Psoas muscle (tissue), 8 donors: ENCODE measurements at places on chromosomes 3 and 15. TPM values are rescaled to one million over a fixed set of nuclear protein-coding genes. Genes with fewer than 3 reads are reported as not detected.
A peak's percentile ranks its signal among the peaks of the same experiment; 100 is the strongest.

PODXL2 gene
- 2.6 TPM for total RNA-seq

DZIP1L gene
- total RNA-seq = 3.0 TPM

SLC15A2 gene
- total RNA-seq = 0.52 TPM

CPEB1 gene
- total RNA-seq = 0.59 TPM

PIGBOS1 gene
- 7.0 TPM for total RNA-seq

NCKIPSD gene
- 8.6 TPM for total RNA-seq

CEMIP gene
- total RNA-seq = 0.17 TPM

PLA2G4D gene
- total RNA-seq = not detected

OIP5 gene
- 3.5 TPM for total RNA-seq

TLR9 gene
- total RNA-seq = 0.34 TPM

APOD gene
- total RNA-seq = 436 TPM

GOLGA6L10 gene
- total RNA-seq = 0.66 TPM

DNA sequence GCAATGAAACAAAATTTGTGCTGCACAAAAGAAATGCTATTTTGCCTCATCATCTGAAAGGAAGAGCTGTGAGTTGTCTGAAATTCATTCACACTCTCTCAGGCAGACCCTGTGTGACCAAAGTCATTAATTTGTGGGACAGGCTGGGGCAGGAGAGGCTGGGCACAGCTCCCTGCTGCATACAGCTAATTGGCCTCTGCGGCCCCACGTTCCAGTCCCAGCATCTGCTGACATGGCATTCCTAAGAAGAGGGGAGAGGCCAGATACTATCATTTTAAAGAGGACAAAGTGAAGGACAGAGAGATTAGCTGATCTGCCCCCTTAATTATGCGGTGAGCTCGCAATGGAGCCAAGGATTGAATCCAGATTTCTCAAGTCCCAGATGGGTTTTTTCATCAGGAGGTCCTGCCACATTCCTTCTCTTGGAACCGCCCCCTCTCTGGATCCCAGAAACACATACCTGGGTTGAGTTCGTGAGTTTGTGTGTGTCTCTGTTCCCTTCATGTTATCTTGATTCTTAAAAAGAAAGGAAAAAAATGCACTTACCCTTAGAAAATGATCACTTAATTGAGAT, 25.1 kb downstream of the POLR2M start:
- H3K36me3 ChIP-seq = no peaks in the 10 kb centered on the region
- DNase-seq = no peak
- H3K27ac ChIP-seq = no peak overlapping the region
- no peak overlapping the region for H3K4me3 ChIP-seq
- H3K27me3 ChIP-seq = no peaks in the 10 kb centered on the region
- no peaks in the 10 kb centered on the region for H3K4me1 ChIP-seq

- no peaks in the 10 kb centered on the region for H3K27me3 ChIP-seq
- H3K36me3 ChIP-seq = no peaks in the 10 kb centered on the region
- H3K4me1 ChIP-seq = peaks cover 15% of the 10 kb centered on the region
- H3K4me3 ChIP-seq = peak overlapping the region; percentile 82
- peak overlapping the region; percentile 86 for H3K27ac ChIP-seq
Observed at GRCh38 chr3:159763602-159764489, 224.8 kb upstream of the IL12A start.

- H3K36me3 ChIP-seq = no peaks in the 10 kb centered on the region
- no peaks in the 10 kb centered on the region for H3K4me1 ChIP-seq
- no peak overlapping the region for H3K4me3 ChIP-seq
- no peak overlapping the region for H3K27ac ChIP-seq
- DNase-seq = no peak
Observed at GRCh38 chr3:105527535-105527934, 160.8 kb downstream of the ALCAM start.

- no peak overlapping the region for H3K4me3 ChIP-seq
- DNase-seq = no peak
- H3K4me1 ChIP-seq = no peaks in the 10 kb centered on the region
- H3K27ac ChIP-seq = no peak overlapping the region
- H3K36me3 ChIP-seq = no peaks in the 10 kb centered on the region
Observed at GRCh38 chr3:14274612-14274936, 96.0 kb downstream of the LSM3 start.

DNA sequence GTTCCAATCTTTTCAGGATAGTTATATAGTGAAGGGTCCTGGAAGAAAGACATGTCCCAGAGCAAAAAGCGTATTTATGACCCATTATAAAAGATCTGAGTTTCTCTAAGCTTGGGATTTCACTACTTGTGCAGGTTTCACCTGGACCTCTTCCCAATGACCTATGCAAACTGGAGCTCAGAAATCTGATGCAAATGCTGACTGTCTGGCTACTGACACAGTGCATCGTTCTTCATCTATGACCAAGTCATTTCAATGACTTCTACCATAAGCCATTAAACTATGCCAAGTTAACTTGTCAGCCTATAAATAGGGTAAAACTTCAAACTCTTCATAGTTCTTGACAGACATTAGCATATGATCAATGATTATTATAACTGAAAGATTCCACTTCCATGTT, 11.1 kb downstream of the STAG1 start:
- no peak overlapping the region for H3K4me3 ChIP-seq
- no peak overlapping the region for H3K27ac ChIP-seq
- DNase-seq = no peak
- H3K4me1 ChIP-seq = peaks cover 25% of the 10 kb centered on the region

GRCh38 chr3:168876346-168877035, 780.8 kb upstream of the GOLIM4 start:
- no peak overlapping the region for H3K4me3 ChIP-seq
- peak overlapping the region; percentile 53 for H3K27ac ChIP-seq
- no peaks in the 10 kb centered on the region for H3K36me3 ChIP-seq
- H3K27me3 ChIP-seq = no peaks in the 10 kb centered on the region
- DNase-seq = no peak

DNA sequence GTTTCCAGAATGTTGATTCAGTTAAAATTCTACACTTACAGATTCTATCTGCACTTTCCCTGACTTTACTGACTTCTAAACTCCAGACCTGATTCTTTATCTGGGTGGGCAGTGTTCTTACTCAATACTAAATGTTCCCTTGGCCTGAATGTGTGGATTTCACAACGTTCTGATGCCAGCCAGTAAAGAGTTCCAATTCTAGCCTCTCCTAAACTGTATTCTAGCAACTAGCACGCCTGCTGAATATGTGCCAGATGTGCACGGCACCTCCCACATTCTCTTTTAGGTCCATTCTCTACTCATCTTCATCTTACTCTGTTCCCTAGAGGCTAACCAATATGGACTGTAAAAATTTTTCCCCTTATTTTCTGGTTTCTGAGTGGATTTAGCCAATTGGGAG, 479.5 kb upstream of the AGTR1 start:
- no peak overlapping the region for H3K4me3 ChIP-seq
- no peak overlapping the region for H3K27ac ChIP-seq
- H3K36me3 ChIP-seq = no peaks in the 10 kb centered on the region
- no peaks in the 10 kb centered on the region for H3K27me3 ChIP-seq
- H3K4me1 ChIP-seq = no peaks in the 10 kb centered on the region
- no peak for DNase-seq

DNA sequence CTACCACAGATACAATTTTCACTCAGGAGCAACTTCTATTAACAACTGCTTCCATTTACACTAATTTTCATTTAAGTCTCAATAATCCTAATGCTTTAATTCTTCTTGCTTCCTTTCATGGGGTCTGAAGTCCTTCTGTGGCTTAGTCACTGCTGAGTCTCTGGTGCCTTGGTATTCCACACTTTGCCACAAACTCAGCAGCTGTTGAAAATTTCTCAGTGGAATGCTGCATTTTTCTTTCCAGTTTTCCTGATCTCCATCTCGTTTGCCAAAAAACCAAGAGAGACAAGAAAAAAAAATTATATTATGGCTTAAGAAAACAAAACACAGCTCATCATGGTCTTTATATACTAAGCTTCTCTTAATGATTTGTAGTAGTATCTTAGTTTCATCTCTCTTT, 269.2 kb upstream of the AZI2 start:
- no peak overlapping the region for H3K4me3 ChIP-seq
- H3K27me3 ChIP-seq = no peaks in the 10 kb centered on the region
- DNase-seq = no peak
- H3K36me3 ChIP-seq = no peaks in the 10 kb centered on the region
- no peak overlapping the region for H3K27ac ChIP-seq
- H3K4me1 ChIP-seq = no peaks in the 10 kb centered on the region

GRCh38 chr15:74406992-74407705, 26.6 kb downstream of the SEMA7A start:
- no peaks in the 10 kb centered on the region for H3K27me3 ChIP-seq
- H3K4me1 ChIP-seq = no peaks in the 10 kb centered on the region
- no peak overlapping the region for H3K27ac ChIP-seq
- no peak overlapping the region for H3K4me3 ChIP-seq

DNA sequence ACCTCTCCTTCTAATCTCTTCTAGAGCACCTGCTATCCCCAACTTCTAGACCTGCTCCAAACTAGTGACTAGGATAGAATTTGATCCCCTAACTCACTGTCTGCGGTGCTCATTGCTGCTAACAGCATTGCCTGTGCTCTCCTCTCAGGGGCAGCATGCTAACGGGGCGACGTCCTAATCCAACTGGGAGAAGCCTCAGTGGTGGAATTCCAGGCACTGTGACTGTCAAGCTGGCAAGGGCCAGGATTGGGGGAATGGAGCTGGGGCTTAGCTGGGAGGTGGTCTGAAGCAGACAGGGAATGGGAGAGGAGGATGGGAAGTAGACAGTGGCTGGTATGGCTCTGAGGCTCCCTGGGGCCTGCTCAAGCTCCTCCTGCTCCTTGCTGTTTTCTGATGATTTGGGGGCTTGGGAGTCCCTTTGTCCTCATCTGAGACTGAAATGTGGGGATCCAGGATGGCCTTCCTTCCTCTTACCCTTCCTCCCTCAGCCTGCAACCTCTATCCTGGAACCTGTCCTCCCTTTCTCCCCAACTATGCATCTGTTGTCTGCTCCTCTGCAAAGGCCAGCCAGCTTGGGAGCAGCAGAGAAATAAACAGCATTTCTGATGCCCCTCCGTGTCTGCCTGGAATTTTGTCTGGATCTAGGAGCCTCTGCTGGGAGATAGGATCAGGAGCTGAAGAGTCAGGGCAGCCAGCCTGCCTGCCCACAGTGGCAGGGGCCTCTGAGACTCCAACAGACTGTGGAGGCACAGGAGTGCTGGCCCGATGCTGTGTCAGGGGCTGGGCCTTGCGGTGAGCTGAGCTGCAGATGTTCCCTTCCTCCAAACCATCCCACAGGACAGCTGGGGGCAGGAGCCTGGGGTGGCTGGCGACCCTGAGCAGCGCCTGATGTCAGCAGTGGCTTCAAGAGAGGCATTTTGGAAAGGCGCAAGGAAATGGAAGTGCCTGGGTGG, 3.0 kb downstream of the ISLR start:
- no peaks in the 10 kb centered on the region for H3K36me3 ChIP-seq
- H3K27ac ChIP-seq = no peak overlapping the region
- H3K4me3 ChIP-seq = no peak overlapping the region
- DNase-seq = no peak
- peaks cover 22% of the 10 kb centered on the region for H3K27me3 ChIP-seq
- peaks cover 3% of the 10 kb centered on the region for H3K4me1 ChIP-seq

DNA sequence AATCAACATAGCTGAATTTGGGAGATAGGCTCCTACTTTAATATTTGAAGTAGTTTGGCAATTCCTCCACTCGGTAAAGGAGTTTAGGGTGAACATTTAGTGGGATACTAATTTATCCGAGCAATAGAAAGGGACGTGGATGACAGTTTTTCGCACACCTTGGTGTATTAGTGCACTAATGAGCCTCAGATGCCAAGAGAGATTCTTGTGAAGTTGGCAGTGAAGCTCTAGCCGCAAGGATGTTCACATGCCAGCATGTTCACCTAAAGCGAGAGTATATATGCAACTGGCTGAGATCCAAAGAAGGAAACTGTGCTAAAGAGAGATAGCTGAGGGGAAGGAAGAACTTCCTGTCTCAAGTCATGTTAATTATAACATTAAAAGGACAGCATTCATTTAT, 58.5 kb downstream of the TGFBR2 start:
- H3K27me3 ChIP-seq = no peaks in the 10 kb centered on the region
- peaks cover 22% of the 10 kb centered on the region for H3K4me1 ChIP-seq
- no peak overlapping the region for H3K27ac ChIP-seq
- no peaks in the 10 kb centered on the region for H3K36me3 ChIP-seq
- H3K4me3 ChIP-seq = no peak overlapping the region

GRCh38 chr15:96070636-96071035, 259.9 kb upstream of the NR2F2 start:
- no peak overlapping the region for H3K27ac ChIP-seq
- no peak overlapping the region for H3K4me3 ChIP-seq
- no peak for DNase-seq
- H3K27me3 ChIP-seq = no peaks in the 10 kb centered on the region

GRCh38 chr15:56749982-56750381, 16.7 kb upstream of the ZNF280D start:
- H3K27ac ChIP-seq = no peak overlapping the region
- no peak for DNase-seq
- H3K4me1 ChIP-seq = no peaks in the 10 kb centered on the region
- no peaks in the 10 kb centered on the region for H3K27me3 ChIP-seq
- no peak overlapping the region for H3K4me3 ChIP-seq
- H3K36me3 ChIP-seq = no peaks in the 10 kb centered on the region

DNA sequence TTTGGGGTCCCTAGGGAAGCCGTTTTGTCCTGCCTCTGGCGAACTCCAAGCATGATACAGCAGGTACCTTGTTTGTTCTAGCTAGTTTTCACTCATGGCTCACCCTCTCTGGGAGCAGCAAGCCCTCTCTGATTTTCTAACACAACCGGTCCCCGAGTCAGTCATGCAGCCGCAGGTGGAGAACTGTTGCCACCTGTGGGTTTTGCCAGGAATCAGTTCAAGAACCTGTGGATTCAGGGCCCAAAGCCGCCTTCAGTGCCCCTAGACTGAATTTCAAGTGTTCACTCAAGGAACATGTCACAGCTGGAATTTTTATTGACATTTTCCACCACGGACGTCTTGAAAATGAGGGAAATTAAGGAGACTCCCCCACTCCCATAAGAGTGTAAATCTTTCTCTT, 13.3 kb upstream of the LRRK1 start:
- peaks cover 23% of the 10 kb centered on the region for H3K4me1 ChIP-seq
- no peaks in the 10 kb centered on the region for H3K27me3 ChIP-seq
- no peak overlapping the region for H3K4me3 ChIP-seq
- no peak overlapping the region for H3K27ac ChIP-seq
- no peak for DNase-seq
- peaks cover 26% of the 10 kb centered on the region for H3K36me3 ChIP-seq

DNA sequence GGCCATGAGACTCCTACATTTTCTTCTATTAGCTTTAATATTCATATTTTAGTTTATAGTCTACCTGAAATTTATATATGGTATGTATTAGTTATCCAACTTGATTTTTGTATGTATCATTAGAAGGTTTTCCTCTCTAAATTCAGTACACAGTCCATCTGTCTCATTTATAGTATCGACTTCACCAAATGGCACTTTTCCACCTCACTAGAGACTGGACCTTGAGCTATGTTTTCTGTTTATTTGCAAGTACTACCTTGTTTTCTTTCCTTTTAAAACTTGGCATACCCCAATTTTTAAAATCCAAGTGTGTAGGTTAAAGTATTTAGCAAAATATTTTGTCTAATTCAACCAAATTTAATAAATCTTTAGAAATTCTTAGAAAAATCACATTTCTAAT, 1137.5 kb downstream of the NSUN3 start:
- no peak for DNase-seq
- H3K27me3 ChIP-seq = no peaks in the 10 kb centered on the region
- H3K36me3 ChIP-seq = no peaks in the 10 kb centered on the region
